ENCODE measurements at places on chromosomes 11 and 22.

GRCh38 chr11:81658722-81659121 is 1074.9 kb downstream of the FAM181B start:
- peak; percentile 2 for DNase-seq

- no peak for DNase-seq
These were observed 52.6 kb downstream of the PITPNB start for GRCh38 chr22:27866135-27867084.

DNA sequence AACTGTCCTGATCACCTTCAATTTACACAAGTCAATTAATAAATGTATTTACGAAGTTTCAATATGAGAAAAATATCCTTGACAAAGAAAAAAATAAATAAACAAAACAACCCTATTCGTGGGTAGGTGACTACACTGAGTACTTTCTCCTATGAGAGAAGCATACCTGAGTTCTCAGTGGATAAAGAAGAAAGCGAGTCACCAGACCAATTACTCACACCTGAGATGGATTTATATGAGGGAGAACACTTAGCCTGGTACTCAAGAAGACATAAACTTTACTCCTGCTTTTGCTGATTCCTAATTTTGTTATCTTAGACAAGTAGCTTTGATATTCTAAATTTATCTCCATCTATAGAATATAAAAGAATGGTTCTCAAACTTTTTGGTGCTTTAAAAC is 735.2 kb upstream of the ANO3 start:
- DNase-seq, result no peak

GRCh38 chr22:21942407-21943343 is 10.0 kb downstream of the PPM1F start:
- no peak for DNase-seq

DNA sequence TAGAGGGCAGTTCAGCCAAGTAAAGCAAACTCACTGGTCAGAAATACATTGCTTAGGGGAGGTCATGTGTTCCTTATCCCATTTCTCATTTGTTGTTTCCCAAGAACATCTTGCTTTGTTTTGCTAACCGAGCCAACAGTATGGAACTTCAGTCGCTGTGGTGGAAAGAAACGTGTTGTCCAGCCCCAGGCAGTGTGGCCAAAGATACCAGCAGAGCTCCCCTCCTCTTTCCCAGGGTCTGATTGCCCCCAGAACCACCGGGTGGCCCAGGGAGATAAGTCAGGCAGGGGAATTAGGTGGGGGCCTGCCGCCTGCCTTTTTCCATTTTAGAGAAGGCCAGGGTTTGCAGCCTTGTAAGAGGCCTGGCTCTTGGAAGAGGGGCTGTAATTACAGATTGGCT is 98.7 kb upstream of the CRYBB3 start:
- no peak for DNase-seq

- DNase-seq, result no peak
These were observed 346.0 kb upstream of the C11orf87 start for GRCh38 chr11:109075976-109076375.

- DNase-seq, result peak; percentile 13
These were observed 28.6 kb upstream of the PANX2 start for GRCh38 chr22:50141891-50142363.

All from NCI-H146 (cell line).